Thyroid gland (tissue), 4 donors: ENCODE measurements at places on chromosomes 6 and 20. TPM values are rescaled to one million over a fixed set of nuclear protein-coding genes. Genes with fewer than 3 reads are reported as not detected.

The PKIB gene
- 1.3 TPM for total RNA-seq

The SSTR4 gene
- not detected for total RNA-seq

The NR2E1 gene
- not detected for total RNA-seq

The MYT1 gene
- total RNA-seq, result 1.8 TPM

The HLA-DMA gene
- total RNA-seq, result 35.1 TPM

The BPIFB4 gene
- not detected for total RNA-seq

The ADGRF5 gene
- total RNA-seq, result 40.6 TPM

The ZNF343 gene
- 16.3 TPM for total RNA-seq

The TENT5A gene
- 40.3 TPM for total RNA-seq

The PPP1R3G gene
- 0.98 TPM for total RNA-seq

The ANGPT4 gene
- total RNA-seq, result 3.2 TPM

The IL17F gene
- total RNA-seq, result not detected

The ZNF184 gene
- total RNA-seq, result 10.2 TPM

The NHSL1 gene
- total RNA-seq, result 12.0 TPM

The SPEF1 gene
- 2.2 TPM for total RNA-seq

The CASS4 gene
- 1.1 TPM for total RNA-seq

The ARFGEF2 gene
- total RNA-seq, result 92.3 TPM

The NHLRC1 gene
- total RNA-seq, result 4.2 TPM

The FKBP5 gene
- 239 TPM for total RNA-seq

The INSM1 gene
- not detected for total RNA-seq

The FNDC11 gene
- 0.89 TPM for total RNA-seq

The ZKSCAN8 gene
- total RNA-seq, result 21.5 TPM

The TSBP1 gene
- not detected for total RNA-seq

The TAGAP gene
- 2.0 TPM for total RNA-seq

The ECT2L gene
- total RNA-seq, result 0.11 TPM

The KCNS1 gene
- total RNA-seq, result not detected

The KDM1B gene
- total RNA-seq, result 46.2 TPM

The RALY gene
- total RNA-seq, result 161 TPM
